NCI-H187 (cell line): ENCODE measurements at places on chromosomes 12 and 14.

DNA sequence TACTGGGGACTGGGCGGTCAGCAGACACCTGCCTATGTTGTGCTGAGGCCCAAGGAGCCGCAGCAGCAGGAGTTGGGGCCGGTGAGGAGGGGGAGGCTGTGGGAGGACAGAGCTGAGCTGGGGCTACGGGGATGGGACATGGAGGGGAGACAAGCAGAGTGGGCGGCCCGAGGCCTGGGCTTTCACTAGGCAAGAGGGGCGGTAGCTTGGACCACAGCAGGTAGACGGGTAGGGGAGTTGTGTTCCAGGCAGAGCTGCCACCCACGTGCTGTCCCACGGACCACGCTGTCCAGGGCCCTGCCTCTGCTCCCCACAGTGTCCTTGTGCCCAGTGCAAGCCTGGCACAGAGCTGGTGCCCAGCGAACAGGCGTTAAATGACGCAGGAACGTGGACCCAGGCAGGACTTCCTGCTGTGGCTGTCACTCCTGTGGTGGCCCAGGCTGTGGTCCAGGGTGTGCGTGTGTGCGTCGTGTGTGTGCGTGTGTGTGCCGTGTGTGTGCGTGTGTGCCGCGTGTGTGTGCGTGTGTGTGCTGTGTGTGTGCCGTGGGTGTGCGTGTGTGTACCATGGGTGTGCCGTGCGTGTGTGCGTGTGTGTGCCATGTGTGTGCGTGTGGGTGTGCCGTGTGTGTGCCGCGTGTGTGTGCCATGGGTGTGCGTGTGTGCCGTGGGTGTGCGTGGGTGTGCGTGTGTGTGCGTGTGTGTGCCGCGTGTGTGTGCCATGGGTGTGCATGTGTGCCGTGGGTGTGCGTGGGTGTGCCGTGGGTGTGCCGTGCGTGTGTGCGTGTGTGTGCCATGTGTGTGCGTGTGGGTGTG is 6.8 kb downstream of the CEP170B start:
- DNase-seq = no peak

GRCh38 chr12:905261-906031 is 44.0 kb downstream of the RAD52 start:
- DNase-seq = no peak

DNA sequence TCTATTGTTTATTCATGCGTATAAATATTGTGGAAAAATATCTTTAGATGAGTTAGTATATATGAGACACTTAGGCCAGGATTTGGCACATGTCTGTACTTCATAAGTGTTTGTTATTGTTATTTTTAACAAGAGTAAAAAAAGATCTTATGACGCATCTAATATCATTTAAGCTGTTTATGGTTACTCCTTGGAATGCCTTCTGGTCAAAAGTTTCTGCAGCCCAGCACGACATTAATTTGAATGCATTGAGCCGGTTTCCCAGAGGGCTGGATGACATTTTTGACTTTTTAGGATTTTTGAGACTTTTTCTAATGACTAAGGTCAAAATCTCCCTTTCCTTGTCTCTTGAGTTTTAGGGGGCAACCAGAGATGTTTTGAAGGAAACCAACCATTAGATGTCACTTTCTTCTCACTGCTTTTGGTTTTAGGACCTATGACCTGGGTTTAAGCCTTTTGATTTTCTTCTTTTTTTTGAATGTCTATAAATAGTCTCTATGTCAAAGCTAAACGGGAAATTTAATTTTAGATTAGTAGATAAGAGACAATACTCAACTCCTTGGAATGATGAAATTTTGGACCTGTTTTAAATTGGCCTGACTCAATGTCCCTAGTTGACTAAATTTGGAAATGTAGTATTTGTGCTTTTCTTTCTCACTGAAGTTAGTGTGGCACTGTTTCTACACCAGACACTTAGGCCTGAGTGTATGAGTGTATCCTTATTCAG is 215.5 kb downstream of the AEBP2 start:
- no peak for DNase-seq

DNA sequence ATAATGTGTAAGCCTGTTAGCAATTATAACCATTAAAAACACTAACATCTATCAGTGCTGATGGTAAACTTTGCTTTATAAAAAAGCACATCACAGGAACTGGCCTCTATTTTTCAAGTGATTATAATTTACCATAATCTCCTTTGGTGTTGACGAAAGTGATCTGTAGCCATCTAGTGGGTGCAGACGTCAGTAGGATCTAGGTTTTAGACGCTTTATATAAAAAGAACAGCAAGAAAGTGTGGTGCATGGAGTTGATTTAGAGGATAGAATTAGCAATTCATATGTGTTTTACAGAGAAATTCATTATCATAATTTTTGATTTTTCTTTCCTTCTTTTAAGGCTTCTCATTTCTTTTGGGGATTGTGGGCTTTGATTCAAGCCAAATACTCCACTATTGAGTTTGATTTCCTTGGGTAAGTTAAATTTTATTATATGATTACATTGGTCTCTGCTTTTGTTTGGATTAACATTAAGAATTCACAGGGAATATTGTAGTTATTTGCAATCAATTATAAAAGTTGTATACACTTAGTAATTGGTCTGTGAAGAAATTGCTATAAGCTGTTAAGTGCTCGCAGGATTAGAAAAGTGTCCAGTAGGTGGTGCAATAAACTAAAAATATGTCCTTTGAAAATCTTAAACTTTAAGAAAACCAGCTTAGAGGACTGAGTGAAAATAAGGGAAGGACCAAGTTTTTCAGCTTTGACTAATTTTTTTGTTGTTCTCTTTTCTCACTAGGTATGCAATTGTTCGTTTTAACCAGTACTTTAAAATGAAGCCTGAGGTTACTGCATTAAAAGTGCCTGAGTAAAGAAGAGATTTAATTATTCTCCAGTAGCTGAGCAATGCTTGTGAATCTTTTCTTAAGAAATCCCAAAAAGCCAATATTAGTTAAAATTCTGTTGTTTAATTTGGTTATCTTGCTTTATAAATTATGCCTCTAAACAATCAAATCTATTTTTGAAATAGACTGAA is 59.5 kb downstream of the ETNK1 start:
- DNase-seq = no peak

DNA sequence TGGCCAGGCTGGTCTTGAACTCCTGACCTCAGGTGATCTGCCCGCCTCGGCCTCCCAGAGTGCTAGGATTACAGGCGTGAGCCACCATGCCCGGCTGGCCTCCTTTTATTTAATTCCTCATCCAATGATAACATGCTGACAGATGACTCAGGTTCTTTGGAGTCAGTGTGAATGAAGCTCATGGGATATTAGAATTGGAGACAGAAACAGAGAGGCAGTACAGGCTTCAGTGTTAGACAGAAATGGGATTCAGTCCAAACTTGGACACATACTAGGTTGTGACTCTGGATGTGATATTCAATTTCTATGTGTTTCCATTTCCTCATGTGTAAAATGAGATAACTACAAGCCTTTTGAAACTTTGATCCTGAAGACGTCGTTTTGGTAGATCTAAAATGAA is 47.3 kb downstream of the PDE3A start:
- DNase-seq = no peak

DNA sequence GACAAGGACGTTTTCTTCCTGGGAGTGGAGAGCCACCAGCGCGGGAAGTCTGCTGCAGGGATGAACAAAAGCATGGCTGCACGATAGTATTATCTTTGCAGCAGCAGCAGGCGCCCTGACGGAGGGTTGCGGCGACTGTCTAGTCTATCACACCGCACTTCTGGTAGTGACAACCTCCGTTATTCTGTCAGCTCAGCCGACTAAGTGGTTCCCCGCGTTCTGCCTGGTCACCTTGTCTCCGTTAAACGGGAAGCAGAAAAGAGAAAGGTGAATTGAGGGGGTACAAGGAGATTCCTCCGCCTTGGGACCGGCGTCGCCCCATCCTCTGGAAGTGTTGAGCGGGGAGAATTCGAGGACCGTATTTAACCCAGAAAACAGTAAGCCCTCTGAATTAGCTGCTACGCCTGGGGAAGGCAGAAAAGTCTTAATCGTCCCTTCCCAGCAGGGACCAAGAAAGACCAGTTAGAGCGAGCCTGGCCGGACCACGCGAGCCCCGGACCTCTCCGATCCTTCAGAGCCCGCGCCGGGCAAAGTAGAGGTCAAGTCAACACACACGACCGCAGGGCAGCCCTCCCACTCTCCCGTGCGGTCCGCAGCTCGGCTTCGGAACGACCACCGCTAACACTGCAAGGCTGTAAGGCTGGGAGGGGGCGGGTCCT is 536 bp upstream of the DAAM1 start:
- peak; percentile 11 for DNase-seq

GRCh38 chr14:78673845-78674244 is 503.7 kb downstream of the NRXN3 start:
- DNase-seq = no peak

GRCh38 chr12:117466677-117467362 is 105.4 kb upstream of the NOS1 start:
- DNase-seq = no peak

DNA sequence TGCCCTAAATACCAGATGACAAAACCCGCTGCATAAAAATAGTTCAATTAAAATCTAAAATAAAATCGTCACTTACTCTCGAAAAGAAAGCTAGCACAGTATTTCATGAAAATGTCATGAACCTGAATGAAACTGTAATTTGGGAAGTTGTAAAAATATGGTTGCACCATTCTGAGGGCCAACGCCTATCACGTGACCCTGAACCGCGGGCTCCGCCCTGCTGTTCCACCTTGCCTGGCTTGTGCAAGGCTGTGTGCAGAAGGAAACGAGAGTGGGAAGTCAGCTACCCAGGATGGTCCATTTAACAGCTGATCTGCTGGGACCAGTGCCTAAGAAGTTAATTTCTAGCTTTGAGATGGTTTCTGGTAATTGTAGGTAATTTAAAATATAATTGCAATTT is 91.7 kb upstream of the BMP4 start:
- no peak for DNase-seq

GRCh38 chr12:68977335-68977734 is 44.4 kb upstream of the CPM start:
- no peak for DNase-seq

GRCh38 chr12:4855121-4855924 is 54.4 kb upstream of the KCNA1 start:
- peak; percentile 63 for DNase-seq

GRCh38 chr12:77229640-77230442 is 164.5 kb upstream of the E2F7 start:
- no peak for DNase-seq

DNA sequence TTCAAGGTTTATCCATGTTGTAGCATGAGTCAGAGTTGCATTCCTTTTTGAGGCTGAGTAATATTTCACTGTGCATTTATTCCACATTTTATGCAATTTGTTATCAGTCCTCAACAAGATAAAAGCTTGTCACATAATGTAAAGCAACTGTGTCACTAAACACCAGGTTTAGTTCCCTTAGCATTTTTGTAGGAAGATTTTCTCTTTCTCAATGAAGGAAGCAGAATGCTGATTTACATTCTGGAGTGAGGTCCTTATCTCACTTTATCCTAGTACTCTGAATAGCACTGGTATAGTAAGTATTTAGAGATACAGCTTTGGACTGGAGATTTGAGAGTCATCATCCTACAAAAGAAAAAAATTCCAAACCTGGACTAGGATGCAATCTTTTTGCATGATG is 9.8 kb upstream of the EXD2 start:
- no peak for DNase-seq

GRCh38 chr12:1629338-1630132 is 504 bp downstream of the WNT5B start:
- no peak for DNase-seq

- DNase-seq = no peak
Observed at GRCh38 chr12:128570191-128571065, 253.3 kb downstream of the SLC15A4 start.

GRCh38 chr14:63857466-63858030 is 4.7 kb downstream of the SYNE2 start:
- no peak for DNase-seq

DNA sequence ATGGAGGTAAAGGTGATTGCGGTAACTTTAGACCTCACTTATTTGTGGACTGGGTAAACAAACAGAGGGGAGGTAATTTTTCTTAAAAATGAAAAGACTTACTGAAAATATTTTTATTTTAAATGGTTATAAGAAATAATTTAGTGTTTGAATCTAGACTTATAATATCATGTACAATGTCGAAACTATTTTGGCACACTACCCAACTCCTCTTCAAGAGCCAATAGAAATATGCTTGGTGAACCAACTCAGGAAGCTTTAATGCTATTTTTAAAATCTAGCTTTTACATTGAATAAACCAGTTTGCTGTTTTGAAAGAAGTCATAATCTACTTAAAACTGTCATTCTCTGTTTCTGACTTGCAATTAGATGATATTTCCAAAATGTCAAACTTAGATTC is 175.8 kb upstream of the NPAS3 start:
- DNase-seq = no peak

- no peak for DNase-seq
Observed at GRCh38 chr14:72744416-72745120, 149.3 kb downstream of the DPF3 start.

- DNase-seq = no peak
Observed at GRCh38 chr12:86744547-86745212, 488.5 kb upstream of the MGAT4C start.

- no peak for DNase-seq
Observed at GRCh38 chr12:128829861-128830504, 6.2 kb upstream of the SLC15A4 start.

- no peak for DNase-seq
Observed at GRCh38 chr12:105977652-105978051, 161.1 kb downstream of the NUAK1 start.
